ENCODE measurements at places on chromosomes 11 and 22.

DNA sequence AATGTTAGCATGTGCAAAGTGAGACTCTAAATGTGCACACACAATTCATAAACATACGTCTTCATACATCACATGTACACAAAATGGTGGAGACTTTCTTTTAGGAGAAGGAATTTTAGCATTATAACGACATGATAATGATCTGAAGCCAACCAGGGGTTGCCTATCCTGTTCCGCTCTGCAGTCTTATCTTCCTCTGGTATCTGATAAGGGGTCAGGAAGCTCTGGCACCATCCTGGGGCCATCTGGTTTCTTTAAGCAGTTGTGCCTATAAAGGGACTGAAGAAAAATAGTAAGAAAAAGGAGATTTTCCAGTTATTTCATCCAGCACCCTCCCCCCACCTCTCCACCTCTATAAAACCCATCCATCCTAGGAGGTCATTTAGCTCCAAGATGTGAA, 5.8 kb upstream of the NUP50 start:
- no peak for DNase-seq

- DNase-seq: no peak
Measured at GRCh38 chr22:46389081-46389480, 53.6 kb downstream of the TRMU start.

DNA sequence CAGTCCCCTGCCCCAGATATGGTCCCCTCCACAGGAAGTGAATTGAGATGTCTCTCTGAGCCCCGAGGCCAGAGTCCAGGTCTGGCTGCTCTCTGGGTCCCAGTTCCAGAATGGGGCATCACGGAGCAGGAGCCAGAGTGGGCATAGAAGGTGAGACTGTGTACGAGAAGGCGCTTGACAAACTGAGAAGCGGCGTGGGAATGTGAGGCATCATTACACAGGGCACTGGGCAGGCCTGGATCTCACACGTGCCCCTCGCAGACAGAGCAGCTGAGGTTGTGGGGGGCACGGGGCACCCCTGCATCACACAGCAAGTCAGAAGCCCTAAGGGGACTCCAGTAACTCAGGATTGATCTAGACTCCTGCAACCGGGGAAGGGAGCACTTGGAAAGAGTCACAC, 9.2 kb downstream of the STARD10 start:
- DNase-seq: no peak

- DNase-seq: no peak
Measured at GRCh38 chr11:15189189-15189588, 74.5 kb downstream of the INSC start.

- no peak for DNase-seq
Measured at GRCh38 chr11:79438631-79439409, 2.0 kb downstream of the TENM4 start.

- DNase-seq: no peak
Measured at GRCh38 chr11:56659755-56660154, 3.7 kb upstream of the OR5AR1 start.

DNA sequence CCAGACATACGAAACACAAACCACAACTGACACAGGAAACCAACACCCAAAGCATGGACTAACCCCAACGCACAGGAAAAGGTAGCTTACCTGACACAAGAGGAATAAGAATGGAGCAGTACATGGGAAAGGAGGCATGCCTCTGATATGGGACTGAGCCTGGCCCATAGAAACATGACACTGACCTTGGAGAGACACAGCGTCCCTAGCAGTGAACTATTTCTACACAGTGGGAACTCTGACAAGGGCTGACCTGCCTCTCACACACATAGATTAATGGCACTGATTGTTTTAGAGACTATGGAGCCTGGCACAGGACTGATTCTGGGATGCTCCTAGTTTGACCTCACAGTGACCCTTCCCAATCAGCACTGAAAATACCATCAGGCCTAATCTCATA, 12.0 kb downstream of the CCKBR start:
- no peak for DNase-seq

DNA sequence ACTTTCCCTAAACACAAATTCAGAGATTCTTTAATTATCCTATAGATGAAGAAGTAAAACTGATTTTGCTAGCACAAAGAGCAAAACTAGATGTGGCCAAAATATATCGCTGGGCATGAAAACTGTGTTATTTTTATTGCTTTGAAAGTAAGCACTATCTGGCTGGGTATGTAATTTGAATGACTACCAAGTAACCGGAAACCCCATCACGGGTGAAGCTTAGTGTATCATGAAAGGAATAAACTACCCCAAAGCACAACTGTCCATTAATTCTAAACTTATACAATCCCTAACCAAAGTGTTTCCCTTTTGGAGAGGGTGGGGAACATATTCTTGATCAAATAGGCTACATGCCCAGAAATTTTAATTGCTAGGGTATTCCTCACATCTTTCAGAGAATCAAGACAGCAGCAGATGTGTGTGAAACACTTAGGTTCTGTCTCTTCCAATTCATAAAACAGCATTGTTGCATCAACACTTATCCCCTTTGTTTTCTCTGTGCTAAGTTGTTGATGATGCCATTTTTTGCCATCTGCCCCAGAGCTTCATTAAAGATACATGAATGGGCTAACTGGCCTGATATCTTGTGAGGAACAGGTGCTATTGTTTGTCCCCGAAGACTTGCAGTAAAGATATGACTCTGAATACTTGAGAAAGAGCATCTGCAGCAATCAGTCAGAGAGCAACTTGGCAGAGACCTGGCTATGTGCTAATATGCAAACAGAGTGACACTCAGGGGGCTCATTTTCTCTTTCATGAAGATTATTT, 238.2 kb downstream of the SOX6 start:
- no peak for DNase-seq

GRCh38 chr22:23893121-23893944, 850 bp upstream of the MIF start:
- no peak for DNase-seq

GRCh38 chr22:41347066-41347859, 34.5 kb upstream of the TEF start:
- DNase-seq: no peak

- no peak for DNase-seq
Measured at GRCh38 chr22:36918586-36919284, 5.3 kb downstream of the CSF2RB start.

- no peak for DNase-seq
Measured at GRCh38 chr11:57134284-57134683, 47.5 kb upstream of the LRRC55 start.

DNA sequence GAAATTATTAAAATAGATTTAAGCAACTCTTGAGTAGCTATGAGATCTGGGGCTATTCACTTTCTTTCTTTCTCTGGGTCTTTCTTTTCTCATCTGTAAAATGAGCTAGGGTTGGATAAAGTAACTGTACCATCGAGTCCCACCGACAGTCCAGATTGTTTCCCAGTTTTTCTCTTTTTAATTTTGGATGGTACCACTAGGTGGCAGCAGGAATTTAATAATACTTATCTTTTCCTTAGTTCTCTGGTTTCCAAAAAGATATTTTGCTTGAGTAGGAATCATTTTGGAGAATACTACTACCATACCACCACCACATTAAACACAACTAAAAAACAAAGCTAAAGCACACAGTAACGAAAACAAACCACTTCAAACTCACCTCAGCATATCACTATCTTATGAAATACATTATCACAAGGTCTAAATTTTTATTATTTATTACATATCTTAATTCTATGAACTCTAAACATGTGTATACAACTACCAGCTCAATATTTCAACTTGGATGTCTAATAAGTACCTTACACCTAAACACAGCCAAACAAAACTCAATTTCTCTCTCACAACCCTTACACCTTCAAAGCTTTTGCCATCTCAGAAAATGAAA, 584.0 kb downstream of the KCNA4 start:
- peak; percentile 11 for DNase-seq

DNA sequence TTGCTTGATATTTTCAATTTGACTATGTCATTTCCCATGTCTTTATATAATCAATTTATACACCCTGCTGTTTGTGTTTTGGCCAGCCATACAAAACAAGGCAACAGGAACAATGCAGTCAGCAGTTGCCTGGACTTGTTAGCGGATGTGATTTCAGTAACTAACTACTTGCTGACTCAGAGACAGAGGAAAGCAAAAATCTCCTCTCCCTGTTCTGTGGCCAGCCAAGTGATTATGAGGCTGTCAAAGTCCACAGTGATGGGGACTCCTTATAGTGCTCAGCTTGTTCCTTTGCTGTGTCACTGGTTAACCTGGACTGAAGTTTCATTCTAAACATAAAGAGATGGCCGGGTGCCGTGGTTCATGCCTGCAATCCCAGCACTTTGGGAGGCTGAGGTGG, 32.6 kb upstream of the APLP2 start:
- no peak for DNase-seq

DNA sequence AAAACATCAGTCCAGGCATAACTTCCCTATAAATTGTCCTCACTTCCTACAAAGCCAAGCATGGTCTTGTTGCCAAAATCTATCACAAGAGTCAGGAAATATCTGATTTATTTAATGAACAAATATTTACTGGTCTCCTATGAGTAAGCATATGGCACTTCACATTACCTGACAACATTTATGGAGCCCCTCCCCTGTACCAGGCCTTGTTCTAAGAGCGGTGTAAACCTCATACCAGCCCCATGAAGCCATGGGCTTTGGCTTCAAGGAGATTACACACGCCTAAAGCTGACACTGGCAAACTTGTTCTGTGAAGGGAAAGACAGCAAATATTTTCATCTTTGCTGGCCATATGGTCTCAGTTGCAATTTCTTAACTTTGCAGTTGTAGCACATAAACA, 43.0 kb upstream of the EIF3D start:
- DNase-seq: no peak

- DNase-seq: no peak
Measured at GRCh38 chr11:116539836-116540418, 232.9 kb downstream of the BUD13 start.

DNA sequence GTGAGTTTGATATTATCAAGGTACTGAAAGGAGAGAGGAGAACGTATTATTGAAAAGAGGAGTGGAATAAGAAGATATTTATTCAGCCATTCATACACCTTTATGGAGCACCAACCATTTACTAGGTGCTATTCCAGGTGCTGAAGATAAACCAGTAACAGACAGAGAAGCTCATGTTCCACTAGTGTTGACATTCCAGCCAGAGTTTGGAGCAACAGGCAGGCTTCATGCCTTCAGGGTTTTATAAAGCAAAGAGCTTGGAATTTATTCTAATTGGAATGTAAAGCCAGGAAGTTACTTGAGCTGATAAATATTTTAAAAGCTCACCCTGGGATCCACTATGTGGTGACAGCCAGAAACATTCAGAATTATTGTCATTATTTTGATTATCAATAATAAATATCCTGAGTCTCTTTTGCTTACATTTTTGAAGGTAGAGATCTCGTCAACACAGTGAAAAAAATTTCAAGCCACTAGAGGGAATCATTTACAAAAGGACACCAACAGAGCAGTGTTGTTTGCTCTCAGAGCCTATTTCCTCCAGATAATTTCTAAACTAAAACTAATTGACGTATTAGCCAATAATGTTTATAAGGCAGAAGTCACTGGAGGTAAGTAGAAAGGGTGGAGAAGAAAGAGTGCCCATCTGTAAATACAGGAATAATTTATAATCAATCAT, 172.0 kb downstream of the KCNA4 start:
- no peak for DNase-seq

GRCh38 chr22:49871482-49871881, 17.8 kb downstream of the ZBED4 start:
- DNase-seq: peak; percentile 29

GRCh38 chr11:12901874-12902481, 107.1 kb upstream of the RASSF10 start:
- no peak for DNase-seq

- no peak for DNase-seq
Measured at GRCh38 chr22:27493796-27494195, 307.8 kb downstream of the MN1 start.

DNA sequence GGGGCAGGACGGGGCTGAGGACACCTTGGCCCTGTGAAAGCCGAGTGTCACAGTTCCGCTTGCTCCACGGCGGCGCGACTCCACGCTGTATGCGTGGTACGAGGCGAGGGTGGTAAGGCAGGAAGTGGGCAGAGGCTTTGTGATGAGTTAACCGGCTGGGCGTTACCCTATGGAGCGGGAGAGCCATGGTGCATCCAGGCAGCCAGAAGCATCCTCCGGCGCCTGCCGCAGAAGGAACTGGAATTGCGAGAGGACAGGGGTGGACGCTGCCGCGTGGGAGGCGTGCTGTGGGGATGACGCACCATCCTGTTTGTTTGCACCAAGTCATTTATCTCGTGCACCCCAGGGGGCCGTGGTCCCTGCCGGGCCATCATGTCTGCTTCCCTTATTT, 643.9 kb downstream of the BRD1 start:
- DNase-seq: no peak

DNA sequence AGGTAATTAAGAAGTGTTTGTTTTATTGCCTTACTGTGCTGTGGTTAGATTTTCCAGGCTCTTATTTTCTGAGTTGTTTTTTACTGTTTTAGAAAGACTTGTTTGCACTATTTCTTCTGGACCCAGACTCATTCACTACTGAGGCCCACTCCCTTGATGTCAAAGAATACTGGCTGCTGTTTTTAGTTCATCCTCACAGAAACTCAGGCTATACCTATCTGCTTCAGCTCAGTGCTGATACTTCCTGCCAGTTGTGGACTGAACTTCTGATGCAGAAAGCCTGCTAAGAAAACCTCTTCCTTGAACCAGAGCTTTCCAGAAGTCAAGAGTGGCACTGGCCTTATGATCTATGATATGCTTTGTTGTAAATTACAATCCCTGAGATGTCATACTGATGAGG, 15.9 kb upstream of the PIK3IP1 start:
- no peak for DNase-seq

GRCh38 chr11:44219830-44220796, 89.8 kb downstream of the ALX4 start:
- DNase-seq: no peak

- no peak for DNase-seq
Measured at GRCh38 chr11:5604896-5605295, 8.5 kb downstream of the TRIM6 start.

GRCh38 chr11:117619661-117620060, 177.4 kb downstream of the DSCAML1 start:
- DNase-seq: no peak

- DNase-seq: no peak
Measured at GRCh38 chr22:39349967-39350726, at the start of gene SYNGR1. Gene SYNGR1 (plus strand): TSS chr22:39349991. CDS start chr22:39350011, 20 bp downstream.

- no peak for DNase-seq
Measured at GRCh38 chr11:1162491-1163311, 4.9 kb downstream of the MUC5AC start.

DNA sequence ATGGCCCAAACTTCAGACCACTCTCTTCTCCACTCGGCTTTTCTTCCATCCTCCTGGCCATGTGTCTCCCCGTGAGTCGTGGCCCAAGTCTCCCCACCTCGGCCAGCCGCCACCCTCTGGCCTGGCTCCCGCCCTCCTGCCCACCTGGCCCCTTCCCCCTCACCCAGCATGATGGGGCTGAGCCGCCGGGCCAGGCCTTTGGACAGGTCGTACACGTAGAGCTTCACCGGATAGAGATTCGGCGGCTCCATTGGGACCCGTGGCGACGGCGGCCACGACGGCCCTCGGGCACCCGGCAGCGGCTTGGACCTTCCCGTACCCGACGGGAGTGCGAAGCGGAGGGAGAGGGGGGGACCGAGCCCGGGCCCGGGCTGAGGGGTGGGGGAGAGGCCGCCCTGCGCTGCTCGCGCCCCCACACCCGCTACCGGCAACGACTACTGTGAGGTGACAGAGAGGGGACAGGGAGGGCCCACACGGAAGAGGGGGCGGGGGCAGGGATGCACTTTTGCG, at the start of gene DESI1:
Gene DESI1, minus strand, starts transcription at position 455 of the 510 bp plus-strand sequence. Its CDS starts 204 bp downstream, at position 251.
- DNase-seq: peak; percentile 47

GRCh38 chr11:32894921-32895320, 2.3 kb downstream of the QSER1 start:
- DNase-seq: no peak
